ENCODE measurements at places on chromosomes 6 and 20.

DNA sequence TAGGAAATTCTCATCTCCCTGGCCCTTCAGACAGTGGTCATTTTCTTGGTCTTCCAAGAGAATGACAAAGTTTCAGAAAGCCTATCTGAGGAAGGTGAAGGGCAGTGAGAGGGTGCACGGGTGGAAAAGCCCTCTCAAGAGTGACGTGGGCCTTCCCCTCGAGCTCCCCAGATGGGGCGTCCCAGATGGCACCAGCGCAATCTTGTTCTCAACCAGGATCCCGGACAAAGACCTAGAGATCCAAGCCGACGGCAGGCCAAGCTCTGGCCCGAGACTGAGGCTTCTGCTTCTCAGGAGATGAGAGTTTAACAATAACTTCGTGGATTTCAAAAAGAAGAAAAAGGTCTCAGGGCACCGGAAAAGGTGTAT lies 797 bp upstream of the ZNF133 start:
- DNase-seq: no peak

- DNase-seq: no peak
These were observed 2.3 kb upstream of the EEF1A2 start for GRCh38 chr20:63500902-63501817.

DNA sequence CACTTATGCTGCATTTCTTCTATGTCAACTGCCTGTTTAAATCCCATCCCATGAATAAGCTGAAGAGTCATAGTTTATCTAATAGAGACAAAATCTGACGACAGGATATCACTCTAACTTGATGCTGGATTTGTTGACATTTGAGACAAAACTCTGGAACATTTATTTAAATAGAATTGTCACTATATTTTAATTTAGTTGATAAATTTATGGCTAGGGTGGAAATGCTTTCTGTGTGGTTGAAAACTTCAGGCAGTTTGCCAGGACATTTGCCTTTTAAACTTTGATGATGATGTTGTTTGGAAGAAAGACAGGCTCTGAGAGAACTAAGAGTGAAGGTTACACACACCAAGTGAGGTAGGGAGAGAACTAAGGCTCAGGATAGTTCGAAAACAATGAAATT lies 68.1 kb downstream of the GJA1 start:
- DNase-seq: no peak

DNA sequence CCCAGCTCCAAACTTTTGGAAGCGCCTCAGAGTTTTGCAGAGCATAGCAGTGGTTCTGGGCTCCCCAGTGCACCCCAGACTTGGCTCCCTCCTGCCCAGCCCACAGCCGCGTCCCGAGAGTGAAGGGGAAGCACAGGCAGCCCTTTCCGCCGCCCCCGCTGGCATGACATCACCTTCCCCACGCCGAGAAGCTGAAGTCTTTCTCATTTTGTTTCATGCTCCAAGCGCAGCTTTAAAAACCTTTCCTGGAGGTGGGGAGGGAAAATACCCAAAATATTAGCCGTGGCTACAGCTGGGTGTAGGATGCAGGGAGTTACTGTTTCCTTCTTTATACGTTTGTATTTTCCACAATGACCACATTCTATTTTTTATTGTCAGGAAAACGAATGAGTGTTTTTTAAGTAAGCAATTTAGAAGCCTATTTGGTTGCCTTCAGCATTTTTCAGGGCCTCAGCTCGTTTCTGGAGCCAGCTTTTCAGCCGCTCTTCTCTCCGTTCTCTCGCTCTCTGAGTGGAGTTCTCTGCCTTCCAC lies 72.9 kb downstream of the SNX5 start:
- DNase-seq: no peak

DNA sequence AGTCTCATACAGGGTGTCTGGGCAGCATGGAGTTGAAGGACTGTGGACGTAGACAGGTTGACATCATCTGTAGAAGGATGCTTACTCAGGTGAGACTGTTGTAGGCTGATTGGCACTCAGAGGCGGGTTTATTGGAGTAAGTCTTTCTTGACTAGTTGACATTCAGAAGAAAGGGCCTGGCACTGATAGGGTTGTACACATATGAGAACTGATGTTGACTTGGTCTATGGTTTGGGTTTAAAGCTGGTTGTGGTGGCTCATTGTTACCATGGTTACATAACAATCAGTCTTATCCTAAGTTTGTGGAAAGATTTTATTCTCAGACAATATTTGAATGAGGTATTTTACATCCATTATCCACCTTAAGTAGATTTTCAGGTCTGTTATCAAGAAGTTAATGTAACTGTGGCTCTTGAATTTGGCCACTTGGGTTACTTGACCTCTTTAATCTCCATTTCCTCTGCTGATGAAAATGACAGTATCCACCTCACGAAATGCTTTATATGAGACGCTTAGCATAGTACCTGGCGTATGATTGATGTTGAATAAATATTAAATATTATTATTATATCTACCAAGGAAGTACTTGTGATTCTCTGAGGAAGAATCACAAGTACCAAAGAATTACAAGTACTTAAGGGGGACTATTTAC lies 109.3 kb downstream of the DNAH8 start:
- DNase-seq: no peak

GRCh38 chr6:45074439-45074838 lies 253.7 kb upstream of the RUNX2 start:
- DNase-seq: no peak

DNA sequence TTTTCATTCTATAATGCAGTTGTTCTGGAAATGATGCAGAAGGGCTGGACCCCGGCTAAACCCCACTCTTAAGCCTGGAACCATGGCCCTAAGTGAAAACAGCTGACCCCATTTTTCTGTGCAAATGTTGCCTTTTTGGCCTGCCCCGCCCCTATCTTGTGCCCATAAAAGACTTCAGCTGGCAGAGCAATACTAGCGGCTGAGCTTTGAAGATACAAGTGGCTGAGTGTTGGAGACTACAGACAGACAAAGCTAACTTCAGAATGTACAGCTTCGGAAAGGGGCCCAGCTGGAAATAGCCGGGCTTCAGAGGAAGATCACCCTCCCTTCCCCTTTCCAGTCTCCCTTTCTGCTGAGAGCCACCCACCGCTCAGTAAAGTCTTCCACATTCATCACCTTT lies 258.6 kb upstream of the SPTLC3 start:
- DNase-seq: no peak

DNA sequence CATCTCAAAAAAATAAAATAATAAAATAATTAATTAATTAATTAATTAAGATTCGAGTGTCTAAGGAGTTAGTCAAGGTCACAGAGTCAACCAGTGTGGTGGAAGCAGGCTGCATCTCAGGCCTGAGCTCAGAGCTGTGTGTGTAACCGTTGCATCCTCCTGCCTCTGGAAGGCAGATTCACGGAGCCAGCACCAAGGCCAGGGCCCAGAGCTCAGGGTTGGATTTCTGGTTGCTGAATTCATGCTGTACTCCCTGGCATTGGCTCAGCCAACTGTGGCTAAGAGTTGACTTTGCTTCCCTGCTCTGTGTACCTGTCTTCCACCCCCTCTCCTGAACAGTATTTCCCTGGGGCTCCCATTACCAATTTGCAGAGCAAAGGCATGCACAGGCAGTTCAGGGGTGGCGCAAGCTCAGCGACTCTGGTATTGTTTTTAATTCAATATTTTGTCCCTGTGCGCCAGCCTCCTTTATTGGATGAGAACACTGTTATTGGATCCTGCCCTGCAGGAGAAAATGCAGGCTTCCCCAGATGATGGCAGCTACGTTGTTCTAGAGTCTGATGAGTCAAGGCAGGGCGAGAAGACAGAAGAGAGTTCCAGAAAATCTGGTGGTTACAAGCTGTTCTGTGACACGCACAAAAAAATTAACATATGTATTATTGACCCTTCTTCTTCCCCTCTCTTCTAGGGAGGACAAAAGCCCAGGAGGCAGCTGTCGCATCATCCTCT lies 12.3 kb upstream of the CTNNBL1 start:
- peak; percentile 5 for DNase-seq

GRCh38 chr6:168528474-168529095 lies 87.6 kb downstream of the SMOC2 start:
- no peak for DNase-seq

DNA sequence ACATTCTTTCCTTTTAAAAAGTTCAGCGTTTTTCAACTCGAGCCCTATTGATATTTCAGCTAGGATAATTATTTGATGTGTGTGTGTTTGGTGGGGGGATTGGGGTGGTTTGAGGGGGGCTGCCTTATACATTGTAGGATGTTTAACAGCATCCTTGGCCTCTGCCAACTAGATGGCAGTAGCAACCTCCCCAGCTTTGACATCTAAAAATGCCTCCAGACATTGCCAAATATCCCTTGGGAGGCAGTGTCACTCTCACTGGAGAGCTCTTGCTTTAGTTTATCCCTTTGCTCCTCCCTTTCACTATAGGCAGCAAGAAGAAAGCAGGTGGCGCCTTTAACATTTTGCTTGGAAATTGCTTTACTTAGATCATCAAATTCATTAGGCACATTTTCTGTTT lies 14.6 kb upstream of the TP53TG5 start:
- DNase-seq: no peak

DNA sequence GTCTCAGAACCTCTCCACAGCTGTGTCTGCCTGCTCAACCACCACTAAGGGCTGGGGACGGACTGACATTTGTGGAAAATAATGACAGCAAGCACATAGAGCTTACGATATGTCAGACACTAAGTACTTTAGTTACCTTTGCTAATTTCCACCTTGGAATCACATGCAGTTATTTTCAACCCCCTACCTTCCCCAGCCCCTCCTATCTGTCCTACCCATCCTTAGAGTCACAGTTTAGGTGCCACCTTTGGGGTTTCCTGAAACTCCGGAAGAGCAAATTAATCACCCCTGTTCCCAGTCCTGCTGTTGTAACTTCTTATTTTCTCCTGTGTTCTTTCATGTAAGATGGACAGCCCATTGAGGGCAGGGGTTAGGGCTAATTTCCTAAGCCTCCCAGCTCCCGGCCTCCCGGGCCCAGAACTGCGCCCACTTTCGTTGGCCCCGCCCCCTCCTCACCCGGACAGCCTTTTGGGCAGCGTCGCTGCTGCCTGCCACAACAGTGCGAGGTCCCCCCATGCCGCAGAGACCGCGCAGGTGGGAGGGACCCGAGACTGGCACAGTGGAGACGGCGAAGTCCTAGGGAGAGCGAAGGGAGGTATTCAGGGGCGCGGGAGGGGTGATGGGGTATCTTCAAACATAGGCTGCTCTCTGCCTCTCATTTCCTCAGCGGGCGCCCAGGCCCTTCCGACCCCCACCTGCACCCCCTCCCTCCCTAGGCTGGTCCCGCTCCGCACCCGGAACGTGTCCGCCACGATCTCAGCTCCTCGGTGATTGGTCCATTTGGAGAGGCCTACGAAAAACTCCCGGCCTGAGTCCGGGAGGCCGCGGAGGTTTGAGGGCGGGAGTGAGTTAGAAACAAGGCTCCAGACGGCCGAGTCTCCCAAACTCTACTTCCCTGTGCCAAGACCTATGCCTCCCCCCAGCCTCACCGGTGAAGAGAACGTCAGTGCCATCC lies 1.1 kb downstream of the DDAH2 start:
- no peak for DNase-seq

- no peak for DNase-seq
These were observed 480.7 kb downstream of the HTR1B start for GRCh38 chr6:76982476-76983199.

DNA sequence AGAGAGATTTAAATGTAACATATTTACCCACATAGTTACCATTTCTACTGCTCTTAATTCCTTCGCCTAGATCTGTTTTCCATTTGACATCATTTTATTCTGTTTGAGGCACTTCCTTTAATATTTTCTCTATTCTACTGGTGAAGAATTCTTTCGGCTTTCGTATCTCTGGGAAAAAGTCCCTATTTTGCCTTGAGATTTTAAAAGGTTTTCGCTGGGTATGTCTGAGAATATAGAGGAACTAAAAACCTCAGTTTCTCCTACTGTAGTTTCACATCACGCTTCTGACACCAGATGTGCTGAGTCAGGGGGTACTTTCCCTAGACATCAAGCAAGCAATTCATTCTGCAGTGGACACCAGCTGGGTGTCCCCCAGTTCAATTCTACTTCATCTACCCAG lies 61.7 kb downstream of the E2F3 start:
- no peak for DNase-seq

DNA sequence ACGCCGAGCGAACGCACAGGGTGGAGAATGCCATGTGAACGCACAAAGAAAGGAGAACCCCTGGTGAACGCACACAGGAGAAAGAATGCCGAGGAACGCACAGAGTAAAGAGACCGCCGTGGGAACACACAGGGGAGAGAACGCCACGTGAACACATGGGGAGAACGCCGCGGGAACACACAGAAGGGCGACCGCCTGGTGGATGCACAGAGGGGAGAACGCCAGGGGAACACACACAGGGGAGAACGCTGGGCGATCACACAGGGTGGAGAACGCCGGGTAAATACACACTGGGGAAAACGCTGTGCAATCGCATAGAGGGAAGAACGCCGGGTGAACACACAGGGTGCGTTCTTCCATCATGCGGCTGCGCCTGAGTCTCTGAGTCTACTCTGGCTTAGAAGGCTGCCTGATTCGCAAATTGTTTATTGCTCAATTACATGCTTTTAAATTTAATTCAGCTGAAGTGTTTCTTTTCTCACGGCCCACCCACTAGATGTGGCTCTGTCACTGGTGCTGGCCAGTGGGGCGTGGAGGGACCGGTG lies 54.1 kb downstream of the RNASET2 start:
- DNase-seq: no peak

DNA sequence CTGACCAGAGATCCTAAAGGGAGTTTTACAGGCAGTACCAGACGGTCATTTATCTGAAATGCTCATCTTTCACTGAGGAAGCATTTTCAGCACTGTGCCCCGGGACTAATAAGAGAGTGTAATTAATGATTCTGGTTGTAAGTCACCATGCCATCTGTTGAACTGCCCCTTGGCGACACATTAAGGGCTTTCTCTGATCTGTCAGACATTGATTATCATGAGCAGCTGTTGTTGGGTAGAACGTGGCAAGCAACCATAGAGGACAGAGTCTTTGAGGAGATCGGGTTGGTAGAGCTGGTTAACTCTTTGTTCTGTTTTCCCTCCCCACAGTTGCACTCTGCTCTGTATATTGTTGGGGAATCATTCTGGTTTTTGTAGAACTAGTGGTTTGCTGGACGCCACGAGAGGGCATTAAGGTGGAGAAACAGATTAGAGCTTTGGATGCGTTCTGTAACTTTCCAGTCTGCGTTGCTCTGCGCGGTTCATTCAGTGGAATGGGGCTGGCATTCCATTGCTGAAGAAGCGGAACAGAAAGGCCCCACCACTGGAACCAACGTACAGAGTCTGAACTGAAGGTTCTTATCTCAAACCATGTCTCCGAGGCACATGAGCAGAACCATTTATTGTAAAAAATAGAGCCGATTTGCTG lies 34.3 kb downstream of the RPRD1B start:
- no peak for DNase-seq

GRCh38 chr6:144922120-144922722 lies 637.1 kb downstream of the UTRN start:
- peak; percentile 36 for DNase-seq

DNA sequence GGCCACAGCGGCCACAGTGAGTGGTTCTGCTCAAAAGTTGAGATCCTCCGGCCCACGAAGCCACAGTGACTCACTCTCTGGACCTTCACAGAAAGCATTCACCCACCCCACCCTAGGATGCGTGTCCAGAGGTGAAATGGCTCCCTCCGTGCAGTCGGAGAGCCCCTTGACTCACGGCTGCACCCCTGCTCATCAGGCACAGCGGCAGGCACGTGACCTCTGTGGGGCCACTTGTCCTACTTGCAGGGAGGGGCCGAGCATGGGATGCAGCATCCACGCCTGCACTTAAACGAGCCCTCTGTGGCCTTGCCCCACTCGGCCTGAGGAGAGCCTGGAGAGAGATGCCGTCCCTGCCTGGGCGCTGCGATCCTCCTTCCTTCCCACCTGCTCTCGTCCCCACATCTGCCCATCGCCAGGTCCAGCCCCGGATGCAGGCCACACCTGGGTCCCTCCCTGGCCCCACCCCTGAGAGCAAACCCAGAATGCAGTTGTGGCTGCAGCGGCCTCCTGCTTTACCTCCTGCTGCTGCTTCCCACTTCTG lies 28.7 kb downstream of the NTSR1 start:
- peak; percentile 85 for DNase-seq

- DNase-seq: peak; percentile 43
These were observed 130.6 kb upstream of the C6orf118 start for GRCh38 chr6:165439928-165440554.
